ENCODE measurements at places on chromosomes 13 and 19.

DNA sequence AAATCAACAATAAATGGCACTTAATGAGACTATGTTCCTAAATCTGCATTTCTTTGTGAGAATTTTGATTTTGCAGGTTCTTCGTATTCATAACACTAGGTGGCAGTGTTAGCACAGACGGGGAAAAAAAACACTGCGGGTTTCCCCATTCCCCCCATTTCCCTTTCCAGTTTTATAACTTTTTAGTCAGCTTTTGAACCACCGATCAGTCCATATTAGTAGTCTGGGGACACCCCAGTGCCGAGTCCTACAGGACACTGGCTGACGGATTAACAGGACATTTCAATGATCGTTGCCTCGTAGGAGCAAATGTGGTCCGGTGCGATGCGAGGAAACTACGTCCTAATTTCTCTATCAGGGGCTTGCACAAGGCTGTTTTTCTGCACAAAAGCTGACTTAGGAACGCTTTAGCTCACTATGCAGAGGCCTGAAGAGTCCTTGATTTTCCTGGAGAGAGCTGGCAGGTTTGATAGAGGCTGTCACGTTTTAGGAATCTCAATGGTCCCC, 234.3 kb downstream of the LMO7 start:
- DNase-seq = no peak

- no peak for DNase-seq
These were observed 13.9 kb downstream of the RABAC1 start for GRCh38 chr19:41945135-41945766.

DNA sequence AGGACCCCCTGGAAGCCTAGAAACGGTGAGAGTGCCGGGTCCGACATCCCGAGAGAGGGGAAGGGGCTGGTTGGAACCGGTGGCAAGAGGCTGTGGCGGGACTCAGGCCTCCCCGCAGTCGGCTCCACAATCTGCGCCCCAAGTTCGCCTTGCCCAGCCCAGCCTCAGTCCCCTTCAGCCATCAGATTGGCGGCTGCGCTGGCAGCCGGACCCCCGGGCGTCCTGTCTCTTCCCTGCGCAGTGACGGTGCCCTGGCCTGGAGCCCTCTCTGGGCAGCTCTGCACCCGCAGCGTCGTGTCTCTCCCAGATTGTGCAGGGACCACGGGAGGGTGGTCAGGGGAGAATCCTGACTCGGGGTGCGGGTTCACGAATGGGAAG, 315 bp downstream of the ZNF492 start:
- DNase-seq = no peak

DNA sequence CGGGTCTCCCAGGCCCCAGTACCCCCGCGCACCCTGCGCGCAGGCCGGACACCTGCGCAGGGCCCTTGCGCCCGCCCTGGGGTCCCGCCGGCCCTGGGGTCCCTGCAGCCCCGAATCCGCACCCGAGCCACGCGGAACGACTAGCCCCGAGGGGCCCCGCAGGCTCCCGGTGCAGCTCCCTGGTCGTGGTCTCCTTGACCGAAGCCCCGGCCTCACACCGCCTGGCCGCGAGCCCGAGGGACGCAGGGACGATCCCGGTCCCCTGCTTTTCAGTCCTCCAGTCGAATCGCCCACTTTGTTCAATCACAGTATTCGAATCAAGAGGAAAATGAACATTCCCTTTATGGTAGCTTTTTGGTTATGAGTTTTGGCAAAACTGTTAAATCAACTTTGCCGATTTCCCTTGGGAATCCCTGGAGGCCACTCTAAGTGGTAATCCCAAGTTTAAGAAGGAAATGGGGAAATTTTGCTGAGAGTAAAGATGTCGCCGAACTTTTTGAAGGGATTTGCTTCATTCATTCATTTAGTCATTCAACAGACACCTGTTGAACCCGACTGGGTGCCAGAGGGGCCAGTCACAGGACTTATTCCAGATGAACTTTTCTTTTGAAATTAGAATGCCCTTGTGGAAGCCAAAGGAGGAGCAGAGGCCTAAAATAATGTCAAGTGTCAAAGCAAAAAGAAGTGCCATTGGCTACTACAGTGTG, 75.0 kb downstream of the ZIC5 start:
- no peak for DNase-seq

- DNase-seq = no peak
These were observed 41.7 kb downstream of the UFM1 start for GRCh38 chr13:38391341-38391740.

DNA sequence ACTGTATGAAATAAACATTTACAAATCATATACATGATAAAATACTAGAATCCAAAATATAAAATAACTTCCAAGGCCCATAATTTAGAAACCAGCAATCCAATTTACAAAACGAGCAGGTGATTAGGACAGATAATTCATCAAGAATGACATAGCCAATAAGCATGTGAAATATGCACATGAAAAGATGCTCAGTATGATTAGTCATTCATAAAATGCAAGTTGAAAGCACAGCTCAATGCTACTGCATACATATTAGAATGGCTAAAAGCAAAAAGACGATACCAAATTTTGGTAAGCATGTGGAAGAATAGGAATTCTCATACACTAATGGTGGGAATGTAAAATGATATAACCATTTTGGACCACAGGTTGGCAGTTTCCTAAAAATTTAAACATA, 837.2 kb upstream of the MIR17HG start:
- DNase-seq = no peak

GRCh38 chr13:58051807-58052375, 420.3 kb downstream of the PCDH17 start:
- no peak for DNase-seq

DNA sequence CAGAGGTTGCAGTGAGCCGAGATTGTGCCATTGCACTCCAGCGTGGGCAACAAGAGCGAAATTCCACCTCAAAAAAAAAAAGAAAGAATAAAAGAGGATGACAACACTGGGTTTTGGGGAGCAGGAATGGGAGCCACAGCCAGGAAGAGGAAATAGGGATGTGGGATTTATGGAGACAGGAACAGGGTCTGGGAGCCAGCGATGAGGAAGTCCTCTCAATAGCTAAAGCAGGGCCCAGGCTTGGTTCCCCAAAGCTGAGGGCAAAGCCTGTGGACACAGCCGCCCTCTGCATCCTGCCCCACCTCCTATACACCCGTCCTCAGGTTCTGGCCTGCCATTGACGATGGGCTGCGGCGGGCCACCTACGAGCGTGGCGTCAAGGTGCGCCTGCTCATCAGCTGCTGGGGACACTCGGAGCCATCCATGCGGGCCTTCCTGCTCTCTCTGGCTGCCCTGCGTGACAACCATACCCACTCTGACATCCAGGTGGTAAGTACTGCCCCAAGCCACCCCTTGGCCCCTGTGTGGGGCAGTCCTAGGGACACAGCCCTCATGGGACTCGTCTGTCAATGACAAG, 13.6 kb downstream of the HIPK4 start:
- no peak for DNase-seq

GRCh38 chr13:112066624-112067004, 335 bp upstream of the SOX1 start:
- no peak for DNase-seq

GRCh38 chr13:65912516-65912915, 1317.6 kb downstream of the PCDH9 start:
- no peak for DNase-seq

- DNase-seq = no peak
These were observed 1692.0 kb downstream of the SLITRK5 start for GRCh38 chr13:89363144-89363543.

- no peak for DNase-seq
These were observed 117.7 kb downstream of the FNDC3A start for GRCh38 chr13:49093376-49093775.

GRCh38 chr19:10069046-10069445, 17.1 kb upstream of the SHFL start:
- DNase-seq = no peak

GRCh38 chr13:77036279-77036678, 9.3 kb upstream of the FBXL3 start:
- DNase-seq = no peak
